ENCODE measurements at places on chromosomes 1 and 21. TPM values are rescaled to one million over a fixed set of nuclear protein-coding genes. Genes with fewer than 3 reads are reported as not detected.

GRCh38 chr1:240831922-240832321 is 220.0 kb upstream of the GREM2 start:
- H3K4me3 ChIP-seq = no peak overlapping the region
- H3K27me3 ChIP-seq = no peaks in the 10 kb centered on the region
- no peak overlapping the region for H3K27ac ChIP-seq
- H3K36me3 ChIP-seq = no peaks in the 10 kb centered on the region
- H3K4me1 ChIP-seq = no peaks in the 10 kb centered on the region

Gene GIPC2
- polyA plus RNA-seq = 77.1 TPM

- H3K4me3 ChIP-seq = peak overlapping the region; percentile 44
- peaks cover 34% of the 10 kb centered on the region for H3K27me3 ChIP-seq
- no peaks in the 10 kb centered on the region for H3K36me3 ChIP-seq
- H3K27ac ChIP-seq = no peak overlapping the region
These were observed 6.3 kb downstream of the HPCA start for GRCh38 chr1:32892368-32893197.

Gene APCS
- polyA plus RNA-seq = 0.06 TPM

DNA sequence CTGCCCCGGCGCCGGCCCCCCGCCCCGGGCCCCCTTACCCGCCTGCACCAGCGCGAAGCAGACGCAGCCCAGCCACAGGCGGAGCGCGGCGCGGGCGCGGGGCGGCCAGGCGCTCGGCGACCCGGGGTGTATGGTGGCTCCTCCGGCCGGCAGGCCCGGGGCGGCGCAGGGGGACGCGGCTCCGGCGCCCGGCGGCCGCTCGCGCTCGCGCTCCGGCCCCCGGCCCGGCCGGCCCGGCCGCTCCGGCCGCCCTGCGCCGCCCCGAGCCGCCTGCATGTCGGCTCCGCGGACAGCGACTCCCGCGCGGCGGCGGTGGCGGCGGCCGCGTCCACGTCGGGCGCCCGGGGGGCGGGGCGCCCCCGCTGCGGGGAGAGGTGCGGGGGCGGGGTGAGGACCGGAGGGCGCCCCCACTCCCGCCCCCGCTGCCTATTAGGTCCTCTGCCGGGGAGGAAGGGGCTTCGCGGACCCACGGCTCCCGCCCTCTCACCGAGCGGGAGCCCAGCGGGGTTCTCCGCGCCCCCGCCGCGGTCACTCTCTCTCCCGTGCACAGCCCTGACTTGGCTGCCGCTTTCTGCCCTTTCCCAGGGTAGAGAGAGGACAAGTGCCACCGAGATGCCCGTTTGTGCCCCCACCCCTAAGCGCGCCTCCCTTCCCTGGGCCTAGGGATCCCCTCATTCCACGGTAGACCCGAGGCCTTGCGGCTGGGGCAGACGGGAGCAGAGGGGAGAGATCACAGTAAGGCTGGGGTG is at the start of gene FNDC5:
Gene FNDC5 (minus strand): TSS at position 298 of the 749 bp plus-strand sequence.
- peaks cover 10% of the 10 kb centered on the region for H3K4me1 ChIP-seq
- no peak for DNase-seq
- peaks cover 4% of the 10 kb centered on the region for H3K36me3 ChIP-seq
- peaks cover 22% of the 10 kb centered on the region for H3K27me3 ChIP-seq
- H3K27ac ChIP-seq = no peak within 1 kb of the TSS
- peak within 1 kb of the TSS; percentile 37 for H3K4me3 ChIP-seq

DNA sequence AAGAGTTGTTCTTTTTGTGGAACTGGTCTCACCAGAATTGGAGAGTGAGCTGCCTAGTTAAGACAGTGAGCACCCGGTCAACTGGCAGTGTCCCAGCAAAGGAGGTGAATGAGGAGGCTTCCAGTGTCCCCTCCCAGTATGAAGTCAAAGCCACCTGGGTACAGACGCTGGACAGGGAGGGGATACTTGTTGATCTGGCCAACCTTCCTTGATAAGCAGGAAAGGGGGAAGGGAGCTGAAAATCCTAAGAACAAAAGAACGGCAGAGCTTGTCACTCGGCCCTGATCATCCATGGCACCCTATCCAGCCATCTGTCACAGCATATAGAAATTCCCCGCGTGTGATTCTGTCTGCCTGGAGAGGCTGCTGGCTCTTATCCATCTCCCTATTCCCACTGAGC is 91.5 kb downstream of the SSBP3 start:
- H3K27me3 ChIP-seq = no peaks in the 10 kb centered on the region
- peaks cover 23% of the 10 kb centered on the region for H3K4me1 ChIP-seq
- no peaks in the 10 kb centered on the region for H3K36me3 ChIP-seq
- no peak for DNase-seq
- H3K4me3 ChIP-seq = no peak overlapping the region

DNA sequence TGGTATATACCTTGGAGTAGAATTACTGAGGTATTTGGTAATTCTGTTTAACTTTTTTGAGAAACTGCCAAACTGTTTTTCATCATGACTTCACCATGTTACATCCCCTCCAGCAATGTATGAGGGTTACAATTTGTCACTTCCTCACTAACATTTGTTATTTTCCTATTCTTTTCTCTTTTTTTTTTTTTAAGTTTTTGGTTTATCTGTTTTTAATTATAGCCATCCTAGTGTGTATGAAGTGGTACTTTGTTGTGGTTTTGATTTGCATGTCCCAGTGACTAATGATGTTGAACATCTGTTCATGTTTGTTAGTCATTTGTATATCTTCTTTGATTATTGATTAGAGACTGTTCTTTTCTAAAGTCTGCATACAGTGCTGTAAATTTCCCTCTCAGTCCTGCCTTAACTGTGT is 147.3 kb downstream of the HS2ST1 start:
- H3K36me3 ChIP-seq = no peaks in the 10 kb centered on the region
- H3K4me1 ChIP-seq = no peaks in the 10 kb centered on the region
- DNase-seq = no peak
- H3K4me3 ChIP-seq = no peak overlapping the region

DNA sequence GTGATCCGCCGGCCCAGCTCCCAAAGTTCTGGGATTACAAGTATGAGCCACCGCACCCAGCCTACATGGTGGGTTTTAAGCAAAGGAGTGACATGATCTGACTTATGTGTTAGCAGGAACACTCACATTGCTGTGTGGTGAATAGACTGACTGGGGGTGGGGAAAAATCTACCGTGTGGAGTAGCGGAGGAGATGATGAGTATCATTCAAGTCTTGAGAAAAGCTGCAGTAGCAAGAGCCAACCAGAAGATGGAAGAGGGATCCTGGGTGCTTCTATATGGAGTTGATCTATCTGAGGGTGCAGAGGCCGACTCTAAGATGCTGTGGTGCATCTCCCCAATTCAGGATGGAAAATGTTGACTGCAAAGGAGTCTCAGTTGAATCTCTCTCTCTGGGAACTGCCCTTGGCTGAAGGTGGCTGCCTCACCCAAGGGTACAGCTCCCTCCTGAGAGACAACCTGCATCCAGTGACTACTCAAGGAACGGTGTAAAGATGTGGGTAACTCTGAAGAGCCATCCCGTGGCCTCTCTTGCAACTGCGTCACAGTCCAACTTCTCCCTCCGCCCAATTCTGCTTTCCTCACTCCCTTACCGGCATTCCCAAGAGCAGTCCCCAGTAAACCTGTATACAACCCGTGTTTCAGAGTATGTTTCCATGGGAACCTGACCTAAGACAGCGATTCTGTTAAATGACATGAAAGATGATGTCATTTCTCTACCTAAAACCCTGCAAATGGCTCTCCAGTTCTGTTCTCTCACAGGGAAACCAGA is 7.4 kb upstream of the B3GALNT2 start:
- no peaks in the 10 kb centered on the region for H3K36me3 ChIP-seq
- H3K27ac ChIP-seq = no peak overlapping the region
- no peak for DNase-seq
- no peaks in the 10 kb centered on the region for H3K27me3 ChIP-seq

- no peak for DNase-seq
- no peak overlapping the region for H3K4me3 ChIP-seq
- no peaks in the 10 kb centered on the region for H3K36me3 ChIP-seq
These were observed 132.7 kb upstream of the SGIP1 start for GRCh38 chr1:66401244-66401643.

- peak overlapping the region; percentile 9 for H3K27ac ChIP-seq
- peaks cover 18% of the 10 kb centered on the region for H3K4me1 ChIP-seq
- no peak overlapping the region for H3K4me3 ChIP-seq
- no peaks in the 10 kb centered on the region for H3K27me3 ChIP-seq
- DNase-seq = no peak
These were observed 7.7 kb downstream of the SNX27 start for GRCh38 chr1:151619489-151620093.

Gene LYPD8
- polyA plus RNA-seq = 2.1 TPM

Gene RUNX3
- 4.8 TPM for polyA plus RNA-seq

Data from large intestine (tissue), 12 donors.